EH (cell line): ENCODE measurements at places on chromosomes 5 and 9.

DNA sequence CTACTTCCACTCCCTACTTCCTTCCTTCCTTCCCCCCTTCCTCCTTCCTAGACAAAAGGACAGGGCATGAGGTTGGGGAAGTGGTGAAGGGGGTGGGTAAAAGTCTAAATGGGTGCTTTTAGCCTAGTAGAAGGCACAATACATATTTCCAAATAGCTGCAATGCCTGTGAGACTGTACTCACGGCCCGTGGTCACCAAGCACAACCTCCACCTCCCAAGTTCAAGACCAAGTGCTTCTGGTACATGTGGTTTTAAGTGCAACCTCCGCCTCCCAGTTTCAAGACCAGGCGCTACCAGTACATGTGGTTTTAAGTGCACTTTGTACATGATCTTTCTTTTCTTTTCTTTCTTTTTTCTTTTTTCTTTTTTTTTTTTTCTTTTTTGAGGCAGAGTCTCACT, 14.5 kb upstream of the NTNG2 start:
- DNase-seq, result no peak

GRCh38 chr5:75010838-75011237, 41.5 kb downstream of the GCNT4 start:
- DNase-seq, result no peak

- DNase-seq, result peak; percentile 88
These were observed 70.4 kb upstream of the TLE1 start for GRCh38 chr9:81759680-81760215.

GRCh38 chr5:111887706-111888105, 130.7 kb upstream of the NREP start:
- DNase-seq, result no peak

- DNase-seq, result peak; percentile 80
These were observed 725 bp downstream of the NDUFB6 start for GRCh38 chr9:32571969-32572899.

DNA sequence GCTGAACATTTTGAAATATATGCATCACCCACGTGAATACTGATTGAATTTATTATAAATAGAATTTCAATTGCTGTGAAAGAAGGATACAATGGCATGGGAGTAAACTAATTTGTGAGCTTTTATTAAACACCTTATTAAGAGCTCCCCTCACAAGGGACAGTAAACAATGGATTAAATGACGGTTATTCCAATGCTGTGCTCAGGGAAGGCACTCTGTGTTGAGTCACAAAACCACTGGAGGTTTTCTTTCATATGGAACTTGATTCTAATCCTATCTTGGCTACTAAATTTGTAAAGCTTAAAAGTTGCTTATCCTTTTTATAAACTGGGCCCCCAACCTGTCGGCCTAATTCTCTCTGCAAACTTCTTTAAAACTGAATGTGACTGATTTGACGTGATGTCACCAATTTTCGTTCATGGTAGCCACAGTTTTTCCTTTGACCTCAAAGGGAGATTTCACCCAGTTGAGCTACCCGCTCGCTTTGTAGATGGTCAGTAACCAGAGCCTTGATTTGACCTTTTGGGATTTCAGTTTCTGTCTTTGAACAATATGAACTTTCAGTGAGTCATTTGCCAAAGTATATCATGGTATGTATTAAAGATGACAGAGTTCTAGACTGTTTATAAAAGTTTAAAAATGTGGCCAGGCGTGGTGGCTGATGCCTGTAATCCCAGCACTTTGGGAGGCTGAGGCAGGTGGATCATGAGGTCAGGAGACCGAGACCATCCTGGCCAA, 61.3 kb upstream of the PIK3R1 start:
- no peak for DNase-seq
